Bone marrow (tissue), 2 donors: ENCODE measurements at places on chromosomes 2 and 18.

DNA sequence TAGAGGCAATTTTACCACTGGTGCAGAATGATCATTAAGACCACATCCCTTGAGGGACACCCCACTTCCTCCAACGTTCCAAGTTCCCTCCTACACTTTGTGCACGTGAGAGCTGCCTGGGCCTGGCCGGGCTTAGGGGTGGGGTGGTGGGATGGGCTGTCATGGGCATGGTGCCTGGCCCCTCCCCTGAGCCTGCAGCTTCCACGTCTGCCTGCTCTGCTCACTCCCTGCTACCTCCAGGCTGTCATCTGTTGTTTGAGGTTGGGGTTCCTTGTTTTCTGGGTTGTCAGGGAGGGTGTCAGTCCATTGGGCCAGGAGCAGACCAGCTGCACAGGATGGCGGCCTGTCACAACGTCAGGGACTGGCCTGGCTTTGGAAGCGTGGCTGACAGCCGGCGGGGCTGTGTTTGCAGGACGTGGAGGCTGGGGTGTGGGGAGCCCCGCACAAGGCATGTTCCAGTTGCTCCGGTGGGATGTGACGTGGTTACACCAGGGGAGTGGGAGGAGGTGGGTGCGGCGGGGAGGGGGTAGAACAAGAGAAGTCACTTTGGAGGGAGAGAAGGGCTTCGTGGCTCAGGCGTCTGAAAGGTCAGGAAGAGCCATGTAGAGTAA, 72.3 kb downstream of the RTP5 start:
- DNase-seq: no peak

DNA sequence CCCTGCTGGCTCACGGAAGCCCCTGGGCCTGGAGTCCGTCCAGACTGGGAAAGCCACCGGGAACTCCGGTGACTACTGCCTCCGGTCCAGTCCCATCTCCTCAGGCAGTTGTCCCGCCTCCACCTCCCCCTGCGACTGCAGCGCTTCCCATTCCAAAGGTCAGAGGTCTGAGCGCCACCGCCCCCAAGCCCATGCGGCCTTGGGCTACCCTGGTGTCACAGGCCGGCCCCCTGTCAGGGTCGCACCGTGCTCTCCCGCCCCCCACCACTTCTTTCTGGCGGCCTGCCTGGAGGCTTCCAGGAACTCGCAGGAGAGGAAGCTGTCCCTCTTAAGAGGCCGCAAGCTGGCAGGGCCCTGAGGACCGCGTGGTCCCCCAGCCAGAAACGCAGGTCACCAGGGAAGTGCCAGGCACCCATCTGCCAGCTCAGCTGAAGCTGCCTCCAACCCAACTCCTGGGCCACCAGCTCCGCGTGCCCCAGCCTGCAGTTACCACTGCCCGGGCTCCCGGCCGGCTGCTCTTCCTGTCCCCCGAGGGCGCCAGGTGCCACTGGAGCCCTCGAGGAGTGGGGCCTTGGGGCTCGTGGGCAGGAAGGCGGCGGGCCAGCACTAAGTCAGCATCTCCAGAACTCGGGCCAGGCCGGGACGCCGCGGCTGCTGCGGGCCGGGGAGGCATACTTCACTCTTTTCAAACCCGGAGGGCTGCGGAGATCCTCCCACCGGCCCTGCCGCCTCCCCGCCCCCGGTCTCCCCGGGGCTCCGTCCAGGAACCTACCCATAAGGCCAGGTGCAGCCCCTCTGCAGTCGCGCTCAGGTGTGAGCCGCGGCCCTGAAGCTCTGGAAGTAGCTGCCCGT, 83.3 kb upstream of the POMC start:
- DNase-seq: no peak

DNA sequence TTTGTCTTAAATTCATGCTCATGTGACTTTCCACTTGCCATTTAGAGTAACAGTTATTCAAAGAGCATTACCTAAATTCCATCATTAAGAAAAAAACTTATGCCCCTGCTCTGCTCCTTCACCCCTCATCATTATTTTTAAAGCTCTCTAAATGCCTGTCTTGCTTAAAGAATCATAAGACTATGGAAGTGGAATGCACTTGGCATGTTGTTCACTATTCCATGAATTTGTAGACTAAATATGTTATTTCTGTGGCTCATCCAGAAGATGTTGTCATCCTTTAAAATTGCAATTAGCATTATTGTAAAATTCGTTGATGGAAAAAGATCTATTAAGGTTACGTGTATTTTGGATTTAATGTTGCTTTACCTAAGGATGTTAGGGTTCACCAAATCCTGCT, 61.8 kb downstream of the FMNL2 start:
- DNase-seq: no peak

GRCh38 chr2:72750977-72751639, 74.7 kb downstream of the EXOC6B start:
- DNase-seq: no peak

DNA sequence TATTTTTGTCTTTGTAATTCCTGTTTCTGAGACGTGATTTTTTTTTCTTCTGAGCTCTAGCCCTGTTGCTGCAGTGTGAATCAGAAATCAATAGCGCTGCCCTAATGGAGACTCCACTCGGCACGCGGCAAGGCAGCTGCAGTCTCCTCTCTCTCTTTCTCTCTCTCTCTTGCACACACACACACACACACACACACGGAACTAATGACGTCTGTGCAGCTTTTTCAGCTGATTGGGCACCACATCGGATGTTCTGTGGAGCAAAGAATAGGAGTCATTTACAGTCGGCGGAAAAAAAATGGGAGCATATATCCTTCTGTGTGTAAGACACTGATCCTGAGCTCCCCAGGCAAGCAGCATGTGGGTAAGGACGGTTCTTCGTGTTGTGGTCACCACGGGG, 2.0 kb upstream of the MYT1L start:
- DNase-seq: no peak

- DNase-seq: no peak
These were observed 292.9 kb upstream of the MYT1L start for GRCh38 chr2:2623939-2624338.

- no peak for DNase-seq
These were observed 116.8 kb upstream of the EPC2 start for GRCh38 chr2:148527488-148528340.

DNA sequence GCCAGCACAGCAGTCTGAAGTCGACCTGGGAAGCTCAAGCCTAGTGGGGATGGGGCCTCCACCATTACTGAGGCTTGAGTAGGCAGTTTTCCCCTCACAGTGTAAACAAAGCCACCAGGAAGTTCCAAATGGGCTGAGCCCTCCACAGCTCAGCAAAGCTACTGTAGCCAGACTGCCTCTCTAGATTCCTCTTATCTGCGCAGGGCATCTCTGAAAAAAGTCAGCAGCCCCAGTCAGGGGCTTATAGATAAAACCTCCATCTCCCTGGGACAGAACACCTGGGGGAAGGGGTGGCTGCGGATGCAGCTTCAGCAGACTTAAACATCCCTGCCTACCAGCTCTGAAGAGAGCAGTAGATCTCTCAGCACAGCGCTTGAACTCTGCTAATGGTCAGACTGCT, 218.4 kb upstream of the VRK2 start:
- no peak for DNase-seq

DNA sequence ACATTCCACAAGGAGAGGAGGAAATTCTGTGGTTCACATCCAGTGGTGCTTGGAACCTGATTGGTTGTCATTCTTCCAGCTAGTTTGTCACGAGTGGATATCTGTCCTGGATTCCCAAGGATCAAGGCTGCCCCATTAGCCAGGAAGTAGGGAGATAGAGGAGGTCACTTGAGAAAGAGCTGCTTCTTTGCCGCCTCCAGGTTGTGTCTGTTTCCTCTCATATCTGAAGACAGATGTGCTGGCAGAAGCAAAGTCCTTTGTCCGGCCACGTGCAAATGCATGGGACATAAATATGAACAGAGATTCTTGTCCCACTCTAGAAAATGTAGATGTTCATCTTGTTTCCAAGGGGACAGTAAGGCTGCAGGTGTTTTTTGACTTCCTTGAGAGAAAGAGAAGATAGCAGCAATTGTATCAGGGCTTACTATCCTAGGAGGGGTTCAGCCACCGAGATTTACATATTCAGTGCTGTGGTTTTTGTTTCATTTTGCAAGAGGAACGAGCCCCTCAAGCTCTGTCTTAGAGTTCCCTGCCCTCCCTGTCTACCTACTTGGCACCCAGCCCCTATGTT, 174.4 kb downstream of the RPIA start:
- DNase-seq: peak; percentile 34

DNA sequence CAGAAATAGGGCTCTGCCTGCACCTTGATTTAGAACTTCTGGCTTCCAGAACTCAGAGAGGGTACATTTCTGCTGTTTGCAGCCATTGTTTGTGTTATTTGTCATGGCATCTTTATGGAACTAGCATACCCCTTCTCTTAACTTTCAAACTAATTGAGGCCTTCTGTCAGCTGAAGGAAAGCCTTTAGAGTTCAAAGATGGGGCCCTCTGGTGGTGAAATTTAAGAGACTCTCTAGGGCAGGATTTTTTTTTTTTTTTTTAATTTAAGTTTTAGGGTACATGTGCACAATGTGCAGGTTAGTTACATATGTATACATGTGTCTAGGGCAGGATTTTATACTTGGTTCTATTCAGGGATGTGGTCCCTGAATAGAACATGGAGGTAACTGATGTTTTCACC, 260.6 kb upstream of the LINC00305 start:
- no peak for DNase-seq

GRCh38 chr2:65055422-65056214, 598 bp upstream of the CEP68 start:
- no peak for DNase-seq
